ENCODE measurements at places on chromosomes 3 and 15. TPM values are rescaled to one million over a fixed set of nuclear protein-coding genes. Genes with fewer than 3 reads are reported as not detected.

DNA sequence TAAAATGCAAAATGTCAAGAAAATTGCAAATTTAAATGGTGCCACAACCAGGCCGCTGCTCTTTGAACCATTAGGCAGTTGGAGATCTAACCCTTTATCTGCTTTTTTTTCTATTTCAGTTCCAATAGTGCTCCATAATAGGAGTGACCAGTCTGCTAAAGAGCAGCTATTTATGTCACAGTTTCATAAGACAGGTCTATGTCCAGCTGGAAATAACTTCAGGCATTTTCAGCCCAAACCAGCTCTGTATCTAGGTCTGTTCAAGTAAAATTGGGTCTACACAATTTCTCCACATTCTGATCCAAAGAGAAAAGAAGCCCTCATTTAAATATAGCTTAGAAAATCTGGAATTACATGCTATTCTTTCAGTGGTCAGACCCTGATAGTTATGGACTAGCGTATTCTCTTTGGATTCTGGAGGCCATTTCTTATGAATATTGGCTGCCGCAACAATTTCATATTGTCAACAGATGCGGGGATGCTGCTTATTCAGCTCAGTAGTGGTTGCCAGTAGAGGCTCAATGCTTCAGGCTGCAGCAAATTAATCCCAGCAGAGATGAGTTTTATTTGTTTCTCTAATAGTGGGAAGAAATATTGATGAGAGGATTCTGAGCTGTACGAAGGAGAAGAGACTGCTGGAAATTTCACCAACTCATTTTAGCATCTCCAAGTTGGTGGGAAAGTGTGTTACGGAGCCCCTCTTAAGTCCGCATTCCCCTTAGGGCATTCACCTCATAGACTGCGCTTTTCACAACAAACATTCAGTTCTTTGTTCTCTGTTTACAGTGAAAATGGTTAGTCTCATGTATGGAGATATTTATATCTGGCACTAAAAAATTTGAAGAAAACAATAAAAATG is 887.0 kb downstream of the ROBO1 start:
- peak; percentile 83 for DNase-seq

- DNase-seq: no peak
These were observed 33.4 kb downstream of the MASP1 start for GRCh38 chr3:187257992-187258692.

DNA sequence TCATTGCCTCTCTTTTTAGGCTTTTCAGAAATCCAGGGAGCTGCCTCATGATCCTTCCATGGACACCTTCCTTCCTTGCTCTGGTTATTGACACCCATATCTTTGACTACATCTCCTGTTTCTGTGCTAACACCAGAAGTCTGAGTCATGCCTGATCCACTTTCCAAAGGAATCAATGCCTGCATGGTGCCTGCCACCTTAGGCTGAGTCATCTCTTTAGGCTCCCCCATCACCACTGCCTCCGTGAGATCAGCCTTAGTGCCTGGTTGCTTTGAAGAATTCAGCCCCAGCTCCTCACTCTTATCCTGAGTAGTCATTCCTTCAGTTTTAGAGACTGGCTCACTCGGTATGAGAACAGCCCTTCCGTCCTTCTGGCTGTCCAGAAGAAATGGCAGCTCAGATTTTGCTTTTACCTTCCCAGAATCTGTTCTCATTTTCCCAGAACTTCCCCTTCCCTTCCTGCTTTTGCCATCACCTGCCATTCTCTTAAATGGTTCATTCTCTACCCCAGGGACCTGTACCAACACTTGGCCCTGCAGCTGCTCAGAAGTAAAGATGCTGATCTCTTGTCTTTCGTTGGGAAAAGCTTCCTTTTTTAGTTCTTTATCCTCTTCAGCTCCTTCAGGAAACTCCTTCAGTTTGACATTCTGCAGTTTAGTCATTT is 105.3 kb downstream of the MAP4 start:
- DNase-seq: no peak

DNA sequence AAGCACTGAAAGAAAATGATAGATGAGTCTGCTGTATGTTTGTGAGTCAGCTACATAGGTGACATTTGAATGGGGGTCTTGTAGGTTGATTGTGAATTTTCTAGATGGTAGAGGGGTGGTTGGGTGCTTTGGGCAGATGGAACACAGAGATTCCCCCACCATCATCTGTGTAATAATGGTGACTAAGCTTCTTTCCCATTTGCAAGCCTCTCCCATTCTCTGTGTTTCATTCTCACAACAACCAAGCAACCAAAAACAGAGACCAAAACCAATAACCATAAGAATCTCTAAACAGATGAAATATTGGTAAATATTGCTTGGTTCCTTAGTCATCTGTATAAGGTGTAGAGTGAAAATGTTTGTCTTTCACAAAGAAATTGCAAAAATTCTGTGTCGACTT is 17.8 kb upstream of the UTS2B start:
- no peak for DNase-seq

DNA sequence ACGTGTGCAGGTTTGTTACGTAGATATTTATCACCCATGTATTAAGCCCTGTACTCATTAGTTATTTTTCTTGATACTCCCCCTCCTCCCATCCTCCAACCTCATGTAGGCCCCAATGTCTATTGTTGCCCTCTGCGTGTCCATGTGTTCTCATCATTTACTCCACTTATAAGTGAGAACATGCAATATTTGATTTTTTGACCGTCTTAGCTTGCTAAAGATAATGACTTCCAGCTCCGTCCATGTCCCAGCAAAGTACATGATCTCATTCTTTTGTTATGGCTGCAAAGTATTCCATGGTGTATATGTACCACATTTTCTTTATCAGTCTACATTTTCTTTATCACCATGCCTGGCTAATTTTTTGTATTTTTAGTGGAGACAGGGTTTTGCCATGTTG is 623.2 kb downstream of the SQOR start:
- no peak for DNase-seq

DNA sequence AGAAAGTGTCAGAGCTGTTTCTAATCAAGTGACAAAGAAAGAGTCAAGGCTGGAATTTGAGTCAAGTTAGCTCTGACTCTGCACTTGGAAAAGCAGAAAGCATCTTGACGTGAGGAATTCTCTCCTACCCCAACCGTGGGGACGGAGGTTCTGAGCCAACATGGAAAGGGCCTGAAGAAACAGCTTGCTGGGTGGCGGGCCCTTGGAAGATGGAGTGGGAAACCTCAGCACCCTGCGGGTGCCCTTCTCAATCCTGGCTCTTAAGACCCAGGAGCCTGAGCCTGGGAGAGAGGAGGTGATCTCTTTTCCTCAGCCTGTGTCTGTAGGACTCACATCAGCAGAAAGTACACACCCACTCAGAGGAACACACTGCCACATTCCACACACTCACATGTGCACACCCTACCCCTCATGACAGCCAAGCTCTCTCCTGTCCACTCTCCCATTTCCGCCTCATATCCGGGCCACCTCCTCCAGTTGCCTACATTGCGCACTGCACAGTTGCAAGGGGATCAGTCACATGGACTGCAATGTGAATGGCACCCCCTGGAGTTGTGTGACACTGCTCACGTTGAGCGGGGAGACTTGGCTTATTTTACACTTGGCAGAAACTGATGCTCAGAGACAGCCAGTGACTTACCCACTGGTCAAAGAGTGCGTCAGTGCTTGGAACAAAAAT is 101.5 kb upstream of the SLC6A6 start:
- no peak for DNase-seq

Gene GPR171
- polyA plus RNA-seq: 0.20 TPM

GRCh38 chr3:196214783-196215441 is 1.4 kb upstream of the SLC51A start:
- no peak for DNase-seq

- DNase-seq: peak; percentile 82
These were observed 45.9 kb upstream of the THUMPD3 start for GRCh38 chr3:9316881-9317361.

- no peak for DNase-seq
These were observed 39.8 kb downstream of the CCDC12 start for GRCh38 chr3:46936733-46937250.

- no peak for DNase-seq
These were observed 20.7 kb upstream of the CTNNB1 start for GRCh38 chr3:41178576-41178975.

- DNase-seq: no peak
These were observed 48.1 kb downstream of the BFSP2 start for GRCh38 chr3:133447750-133448477.

Gene GALNT15
- polyA plus RNA-seq: not detected

Gene DMXL2
- 18.7 TPM for polyA plus RNA-seq

- no peak for DNase-seq
These were observed 262.0 kb upstream of the KCNH8 start for GRCh38 chr3:18886331-18886730.

DNA sequence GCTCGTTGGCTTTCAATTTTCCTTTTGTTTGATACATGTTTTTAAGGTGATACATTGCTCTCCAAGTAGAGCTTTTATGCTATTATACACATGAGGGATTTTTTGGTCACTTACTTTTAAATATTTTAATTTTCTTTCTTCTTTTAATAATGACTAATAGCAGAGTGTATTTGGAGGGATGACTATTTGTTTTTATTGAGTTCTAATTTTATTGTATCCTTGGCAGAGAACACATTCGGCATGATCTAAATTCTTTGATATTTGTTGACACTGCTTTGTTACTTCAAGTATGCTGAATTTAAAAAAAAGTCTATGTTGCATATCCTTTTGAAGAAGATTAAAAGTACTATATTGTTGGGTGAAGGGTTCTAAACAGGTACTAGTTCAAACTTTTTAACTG is 149.9 kb upstream of the PDZRN3 start:
- no peak for DNase-seq

Gene PLXNB1
- polyA plus RNA-seq: 21.6 TPM

Data from muscle of arm (tissue), 14 donors.